ENCODE measurements at places on chromosomes 3 and 15.

DNA sequence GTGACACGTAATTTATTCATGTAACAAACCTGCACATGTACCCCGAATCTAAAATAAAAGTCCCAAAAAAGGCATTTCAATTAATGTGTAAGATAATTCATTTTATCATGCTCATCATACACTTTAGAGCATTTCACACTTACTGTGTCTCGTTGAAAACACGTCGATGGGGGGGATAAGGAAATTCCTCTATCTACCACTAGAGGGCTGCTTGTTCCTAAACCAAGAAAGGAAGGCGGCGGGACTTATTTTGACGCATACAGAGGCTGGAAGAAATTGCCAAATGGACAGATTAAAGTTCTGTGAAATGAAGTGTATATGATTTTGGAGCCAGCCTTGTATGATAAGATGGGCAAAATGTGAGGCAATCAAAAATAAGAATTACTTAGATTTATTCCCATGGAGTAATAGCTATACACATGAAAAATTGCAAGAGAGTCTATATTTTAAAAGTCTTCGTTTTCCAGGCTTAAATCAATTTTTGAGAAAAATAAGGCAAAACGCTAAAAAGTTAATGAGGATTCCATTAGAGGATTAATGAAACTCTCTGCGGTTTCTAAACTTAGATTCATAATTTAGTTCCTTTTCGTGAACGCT is 346.8 kb downstream of the CNTN3 start:
- DNase-seq = no peak

GRCh38 chr3:52017586-52017985 is 21.9 kb upstream of the RPL29 start:
- no peak for DNase-seq

DNA sequence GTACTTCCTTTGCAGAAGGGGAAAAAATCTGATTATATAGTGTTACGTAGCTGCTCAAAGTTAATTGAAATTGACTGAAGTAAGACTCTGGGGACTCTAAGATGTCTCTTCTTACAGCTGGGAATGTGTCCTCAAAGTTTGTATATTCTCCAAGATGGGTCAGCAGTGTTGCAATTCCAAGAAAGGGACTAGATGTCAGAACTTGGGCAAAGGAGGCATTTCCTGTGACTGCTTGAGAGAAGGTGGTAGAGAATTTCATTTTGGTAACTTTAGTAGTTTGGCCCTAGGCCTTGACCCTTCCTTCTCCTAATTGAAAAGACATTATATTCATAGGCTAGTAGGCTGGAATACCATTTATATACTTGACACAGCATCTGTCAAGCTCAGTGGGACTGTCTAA is 33.9 kb downstream of the PTPRG start:
- no peak for DNase-seq

- DNase-seq = no peak
These were observed 397 bp downstream of the PLXND1 start for GRCh38 chr3:129605922-129606635.

DNA sequence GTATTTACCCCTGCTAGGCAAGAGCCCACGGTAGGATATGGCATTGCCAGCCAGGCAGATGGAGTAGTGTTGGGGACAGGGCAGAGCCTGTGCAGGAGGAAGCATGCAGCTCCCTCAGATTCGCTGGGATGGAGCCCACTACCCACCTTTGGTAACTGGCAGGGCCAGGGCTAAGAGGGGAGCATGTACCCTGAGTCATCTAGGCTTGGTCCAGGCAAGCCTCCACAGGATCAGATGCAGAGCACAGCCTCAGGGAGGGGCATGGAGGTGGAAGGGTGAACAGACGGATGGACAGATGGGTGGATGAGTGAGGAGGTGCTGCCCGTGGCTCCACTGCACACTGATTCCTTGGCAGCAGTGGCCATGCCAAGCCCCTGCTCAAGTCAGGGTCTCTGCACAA is 33.0 kb downstream of the IL20RB start:
- no peak for DNase-seq

- peak; percentile 17 for DNase-seq
These were observed 57.9 kb downstream of the ARHGAP31 start for GRCh38 chr3:119352034-119352609.

DNA sequence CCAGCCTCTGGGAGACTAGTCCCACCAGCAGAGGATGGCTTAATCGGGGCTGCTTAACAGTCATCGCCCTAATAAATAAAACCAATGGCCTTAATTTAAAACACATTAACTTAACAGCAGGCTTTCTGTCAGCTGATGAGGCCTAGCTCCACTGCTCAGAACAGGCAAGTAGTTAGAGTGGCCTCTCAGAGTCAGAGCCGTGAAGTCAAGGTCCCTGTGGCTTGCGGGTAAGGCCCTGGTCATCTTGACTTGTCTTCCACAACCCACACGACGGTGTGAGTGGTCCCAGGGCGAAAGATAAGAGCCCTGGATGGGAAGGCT is 11.8 kb downstream of the XXYLT1 start:
- no peak for DNase-seq

DNA sequence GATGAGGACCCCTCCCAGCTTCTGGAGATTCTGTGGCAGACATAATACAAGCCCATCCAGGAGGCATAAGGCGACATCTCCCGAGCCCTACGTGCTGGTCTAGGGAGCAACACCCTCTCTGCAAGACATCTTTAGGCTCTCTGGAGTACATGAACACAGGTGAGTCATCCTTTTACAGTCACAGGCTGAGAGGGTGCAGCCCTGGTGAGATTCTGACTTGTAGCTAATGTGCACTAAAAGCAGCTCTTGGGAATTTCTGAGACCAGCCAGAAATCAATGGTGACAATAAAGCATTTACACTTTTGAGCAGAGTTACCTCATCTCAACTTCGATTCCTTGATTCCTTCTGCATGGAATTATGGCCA is 131.1 kb downstream of the XXYLT1 start:
- no peak for DNase-seq

DNA sequence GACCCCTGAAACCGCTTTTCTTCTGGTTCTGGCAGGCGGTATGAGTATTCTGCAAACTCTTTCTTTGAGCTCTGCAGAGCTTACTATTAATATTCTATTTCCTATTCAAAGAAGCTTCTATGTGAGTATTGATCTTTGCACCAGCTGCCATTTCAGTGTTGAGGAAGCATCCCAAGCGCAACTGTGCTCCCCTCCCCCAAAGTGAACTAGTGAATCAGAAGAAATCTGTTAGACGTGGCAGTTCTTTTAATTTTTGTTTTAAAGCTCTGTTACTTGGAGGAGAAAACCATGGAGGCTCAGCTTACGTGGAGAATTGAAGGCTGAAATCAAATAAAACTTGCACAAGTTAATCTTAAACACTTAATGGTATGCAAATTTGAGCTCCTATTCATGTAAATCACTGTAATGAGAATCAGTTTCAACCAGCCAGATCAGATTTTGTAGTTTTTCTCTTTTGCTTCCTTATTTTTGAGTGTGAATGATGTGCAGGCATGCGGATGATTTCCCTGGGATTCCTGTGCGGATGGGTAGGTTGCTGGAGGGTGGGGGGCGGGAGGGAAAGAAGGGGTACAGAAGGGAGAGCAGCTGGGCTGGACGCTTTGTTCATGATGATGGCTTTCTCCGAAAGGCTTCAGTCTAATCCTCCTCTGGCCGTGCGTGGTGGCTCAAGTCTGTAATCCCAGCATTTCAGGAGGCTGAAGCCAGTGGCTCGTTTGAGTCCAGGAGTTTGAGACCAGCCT is 16.1 kb upstream of the AGBL1 start:
- no peak for DNase-seq

GRCh38 chr3:112134335-112135124 is 1.5 kb upstream of the GCSAM start:
- no peak for DNase-seq

GRCh38 chr15:61481886-61482285 is 252.8 kb upstream of the RORA start:
- DNase-seq = no peak

DNA sequence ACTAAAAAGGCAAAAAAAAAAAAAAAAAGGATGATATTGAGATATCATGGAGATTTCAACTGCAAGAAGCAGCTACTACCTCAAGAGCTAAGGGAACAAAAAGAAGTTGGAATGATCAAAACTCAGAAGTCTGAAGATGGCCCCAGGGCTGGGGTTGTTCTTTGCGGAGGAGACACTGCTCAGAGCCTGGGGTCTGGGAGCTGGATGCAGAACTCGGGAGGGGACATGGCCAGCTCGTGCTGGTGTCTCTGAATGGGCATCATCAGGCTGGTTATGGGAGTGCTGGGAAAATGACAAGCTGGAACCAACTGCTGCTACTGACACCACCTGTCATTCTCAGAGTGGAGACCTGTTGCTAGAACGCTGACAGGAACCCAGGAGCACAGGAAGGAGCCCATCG is 14.2 kb upstream of the ADIPOQ start:
- DNase-seq = no peak

GRCh38 chr3:57998366-57999283 is 9.6 kb upstream of the FLNB start:
- DNase-seq = no peak

- no peak for DNase-seq
These were observed 387.0 kb downstream of the ZBBX start for GRCh38 chr3:166993015-166993630.

DNA sequence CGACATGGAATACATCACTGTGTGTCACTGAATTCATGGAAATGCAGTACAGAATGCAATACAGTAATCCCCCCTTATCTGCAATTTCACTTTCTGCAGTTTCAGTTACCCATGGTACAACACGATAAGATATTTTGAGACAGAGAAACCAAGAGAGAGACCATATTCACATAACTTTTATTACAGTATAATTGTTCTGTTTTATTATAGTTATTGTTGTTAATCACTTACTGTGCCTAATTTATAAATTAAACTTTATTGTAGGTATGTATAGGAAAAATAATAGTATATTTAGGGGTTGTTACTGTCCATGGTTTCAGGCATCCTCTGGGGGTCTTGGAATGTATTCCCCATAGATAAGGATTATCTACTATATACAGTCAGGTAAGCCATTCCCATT is 61.8 kb downstream of the MBNL1 start:
- no peak for DNase-seq

DNA sequence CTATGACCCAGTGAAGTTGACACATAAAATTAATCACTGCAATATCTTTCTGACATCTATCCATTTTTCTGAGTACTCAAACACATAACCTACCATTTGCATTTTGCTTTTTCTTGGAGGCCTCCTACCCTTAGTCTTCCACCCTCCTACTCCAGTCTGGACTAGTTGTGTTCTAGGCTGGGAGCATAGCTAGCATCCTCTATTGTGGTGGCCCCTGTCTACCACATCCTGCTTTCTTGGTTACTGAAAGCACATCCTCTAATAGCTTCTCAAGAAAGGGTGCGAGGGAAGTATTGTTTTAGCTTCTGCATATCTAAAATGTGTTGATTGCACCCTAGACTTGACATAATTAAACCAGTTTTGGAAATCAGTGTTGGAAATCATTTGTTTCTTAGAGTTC is 176.5 kb downstream of the THSD4 start:
- DNase-seq = no peak

- no peak for DNase-seq
These were observed 126.7 kb downstream of the IGSF11 start for GRCh38 chr3:118907909-118908308.

DNA sequence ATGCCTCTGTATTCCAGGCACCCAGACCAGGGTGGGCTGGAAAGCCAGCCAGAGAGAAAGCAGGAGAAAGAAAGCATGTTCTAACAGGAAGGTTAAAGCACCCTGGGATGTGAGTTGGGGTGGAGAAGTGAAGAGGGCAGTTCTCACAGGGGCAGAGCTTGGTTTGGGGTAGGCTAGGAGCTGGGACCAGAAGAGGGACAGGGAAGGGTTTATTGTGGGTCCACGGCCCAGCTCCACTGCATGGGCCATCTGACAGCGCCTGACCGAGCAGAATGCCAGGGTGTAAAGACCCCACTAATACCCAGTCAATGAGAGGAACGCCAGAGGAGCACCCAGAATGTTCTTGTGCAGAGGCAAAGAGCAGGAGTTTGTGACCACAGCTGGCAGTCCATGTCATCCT is 27.1 kb upstream of the MAGEF1 start:
- no peak for DNase-seq

DNA sequence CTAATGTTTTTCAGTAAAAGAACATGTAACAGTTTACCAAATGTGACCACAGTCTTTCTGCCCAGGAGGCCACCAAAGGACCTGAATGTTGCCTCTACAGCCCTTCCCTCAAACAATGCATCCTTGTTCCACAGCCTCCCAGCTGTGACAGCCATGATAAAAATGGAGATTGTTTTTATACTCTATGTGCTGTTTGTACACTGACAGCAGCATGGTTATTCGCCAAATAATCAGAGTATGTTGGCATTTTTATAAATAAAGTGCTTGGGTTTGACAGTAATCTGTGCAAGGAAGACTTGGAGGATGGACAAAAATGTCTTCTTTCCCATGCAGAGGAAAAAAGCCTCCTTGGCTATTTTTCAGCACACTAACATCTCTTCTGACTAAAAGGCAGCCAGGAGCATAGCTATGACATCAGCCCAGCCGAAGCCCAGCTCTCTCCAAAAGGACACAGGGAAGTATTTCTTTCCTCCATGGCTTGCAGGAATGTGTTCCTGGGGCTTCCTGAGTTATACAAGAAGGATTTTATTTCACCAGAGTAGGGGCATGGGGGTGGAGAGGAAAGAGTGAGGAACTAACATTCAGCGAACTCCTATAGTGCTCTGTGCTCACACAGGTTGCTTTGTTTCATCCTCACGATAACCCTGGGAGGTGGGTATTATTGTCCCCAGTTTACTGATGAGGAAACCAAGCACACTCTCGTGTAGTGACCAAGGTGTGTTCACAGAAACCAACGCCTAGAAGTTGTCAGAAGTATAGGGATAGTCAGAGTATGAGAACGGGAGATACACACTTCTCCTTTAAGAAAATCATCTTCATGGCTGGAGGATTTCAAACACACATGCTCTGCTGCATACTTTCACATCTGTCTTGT is 339.7 kb downstream of the MECOM start:
- no peak for DNase-seq

GRCh38 chr3:128182656-128183055 is 29.4 kb downstream of the EEFSEC start:
- DNase-seq = no peak

DNA sequence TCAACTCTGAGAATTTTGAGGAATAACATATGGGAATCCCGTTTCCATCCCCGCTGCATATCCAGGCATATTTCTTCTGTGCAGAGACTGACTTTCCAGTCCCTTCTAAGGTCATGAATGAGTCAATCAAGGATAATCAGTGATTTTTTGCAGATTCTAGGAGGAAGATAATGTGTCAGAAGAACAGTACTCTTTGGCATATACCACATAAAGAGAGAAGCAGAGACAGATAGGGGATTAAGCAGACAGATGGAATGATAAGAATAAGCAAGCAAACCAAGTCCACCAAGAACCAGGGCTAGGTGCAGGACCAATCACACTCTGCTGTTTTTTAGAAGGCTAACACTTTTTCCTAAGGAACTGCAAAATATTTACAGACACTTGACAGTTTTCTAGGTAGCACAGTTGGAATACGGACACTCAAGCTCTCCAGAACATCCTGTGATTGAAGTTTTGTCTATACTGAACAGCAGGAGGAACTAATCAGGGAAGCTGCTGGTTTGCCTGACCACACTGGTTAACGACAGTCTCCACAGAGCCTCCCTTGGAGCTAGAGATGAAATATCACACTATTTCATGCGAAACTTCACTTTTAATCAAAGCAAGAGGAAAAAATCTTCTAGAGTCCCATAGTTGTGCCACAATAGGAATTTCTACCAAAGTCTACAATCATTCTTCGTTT is 450.0 kb upstream of the KCNMB2 start:
- DNase-seq = no peak

GRCh38 chr3:139449566-139449965 is 26.8 kb downstream of the RBP2 start:
- DNase-seq = no peak

Data from GM18507 (cell line).